RKO (cell line): ENCODE measurements at places on chromosomes 3 and 15.

DNA sequence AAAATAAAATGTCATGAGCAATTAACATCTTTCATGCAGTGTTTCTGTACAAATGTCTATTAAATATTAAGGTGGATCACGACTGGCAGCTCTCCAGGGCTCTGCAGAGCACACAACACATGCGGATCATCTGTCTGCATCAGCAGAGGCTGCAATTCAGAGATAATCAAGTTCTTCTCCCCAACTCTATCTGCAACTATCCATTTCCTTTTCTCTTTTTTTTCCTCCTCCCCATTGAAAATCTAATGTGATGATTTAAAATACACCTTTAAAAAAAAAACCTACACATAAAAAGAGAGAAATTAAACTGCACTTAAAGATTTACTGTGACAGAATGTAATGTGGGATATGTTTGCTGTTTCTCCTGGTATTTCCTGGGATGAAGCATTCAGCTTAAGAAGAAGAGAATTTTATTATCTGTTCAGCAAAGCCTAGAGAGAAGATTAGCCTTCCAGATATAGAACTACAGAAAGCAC is 352.6 kb upstream of the CCDC54 start:
- DNase-seq = no peak

DNA sequence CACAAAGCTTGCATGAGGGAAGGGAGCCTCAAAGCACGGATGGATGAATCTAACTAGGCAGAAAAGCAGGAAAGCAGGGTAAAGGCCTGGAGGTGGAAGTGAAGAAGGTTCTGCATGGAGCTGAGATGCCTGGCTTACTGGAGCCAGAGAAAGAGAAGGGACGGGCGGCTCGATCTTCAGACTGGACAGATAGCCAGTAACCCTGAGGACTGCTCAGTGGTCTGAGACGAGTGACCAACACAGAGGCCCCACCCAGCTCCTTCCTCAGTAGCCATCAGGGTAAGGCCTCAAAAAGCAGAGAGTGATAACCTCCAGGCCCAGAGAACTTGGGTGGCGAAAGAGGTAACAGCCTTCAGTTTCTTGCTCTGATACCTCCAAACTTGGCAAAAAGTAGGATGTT is 6.4 kb downstream of the CLN6 start:
- DNase-seq = no peak

- no peak for DNase-seq
Measured at GRCh38 chr3:181716966-181717365, 5.2 kb downstream of the SOX2 start.

GRCh38 chr3:13010780-13011572 is 62.3 kb downstream of the IQSEC1 start:
- no peak for DNase-seq
